ENCODE measurements at places on chromosomes 11 and 22.

DNA sequence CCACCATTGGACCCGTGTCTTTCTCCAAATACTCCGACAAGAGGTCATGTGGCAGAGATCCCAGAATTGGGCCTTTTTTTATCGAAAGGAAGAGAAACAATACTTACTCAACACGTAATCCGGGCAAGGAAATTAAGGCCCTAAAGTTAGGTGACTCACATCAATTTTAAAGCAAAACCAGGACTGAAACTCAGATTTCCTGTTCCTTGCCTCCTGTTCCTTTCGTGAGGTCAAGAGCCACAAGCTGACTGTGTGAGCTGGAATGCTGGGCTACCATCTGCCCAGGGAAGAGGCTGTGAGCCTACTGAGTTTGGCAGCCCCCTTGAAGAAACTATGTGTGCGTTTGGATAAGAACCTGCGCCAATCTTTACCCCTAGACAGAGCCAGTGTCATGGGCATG, 27.1 kb upstream of the MRGPRX2 start:
- DNase-seq: peak; percentile 61

DNA sequence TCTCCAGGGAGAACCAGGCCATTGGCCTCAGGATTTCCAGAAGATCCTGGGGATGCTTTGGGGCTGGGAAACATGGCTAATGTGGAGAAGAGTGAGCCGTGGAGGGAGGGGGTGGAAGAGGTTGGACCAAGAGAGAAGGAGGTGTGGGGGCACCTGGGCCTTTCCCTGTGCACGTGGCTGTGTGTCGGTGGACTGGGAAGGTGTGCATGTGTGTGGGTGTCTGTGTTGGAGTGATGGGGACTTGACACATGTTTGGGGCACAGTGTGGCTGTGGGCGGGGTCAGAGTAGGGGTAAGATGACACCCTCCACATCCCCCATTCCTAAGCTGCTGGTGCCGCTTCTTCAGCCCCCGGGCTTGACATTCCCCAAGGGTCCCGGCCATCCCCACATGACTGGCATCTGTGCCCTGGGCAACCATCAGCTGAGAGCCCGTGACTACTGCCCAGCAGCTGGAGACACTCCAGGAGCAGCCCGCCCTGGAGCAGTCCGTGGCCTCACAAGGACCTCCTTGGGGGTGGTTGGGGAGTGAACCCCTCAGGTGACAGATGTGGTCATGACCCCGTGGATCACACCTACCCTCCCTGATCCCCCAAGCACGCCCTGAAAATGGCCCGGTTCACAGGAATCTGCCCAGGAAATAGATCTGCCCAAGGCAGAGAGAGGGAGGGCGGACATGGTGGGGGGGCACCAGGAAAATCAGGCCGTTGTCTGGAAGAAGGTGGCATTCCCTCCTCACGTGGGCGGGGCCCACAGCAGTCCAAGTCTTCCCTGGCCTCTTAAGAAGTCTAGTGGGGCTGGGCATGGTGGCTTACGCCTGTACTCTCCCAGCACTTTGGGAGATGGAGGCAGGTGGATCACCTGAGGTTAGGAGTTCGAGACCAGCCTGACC, 34.8 kb upstream of the SOX10 start:
- no peak for DNase-seq

DNA sequence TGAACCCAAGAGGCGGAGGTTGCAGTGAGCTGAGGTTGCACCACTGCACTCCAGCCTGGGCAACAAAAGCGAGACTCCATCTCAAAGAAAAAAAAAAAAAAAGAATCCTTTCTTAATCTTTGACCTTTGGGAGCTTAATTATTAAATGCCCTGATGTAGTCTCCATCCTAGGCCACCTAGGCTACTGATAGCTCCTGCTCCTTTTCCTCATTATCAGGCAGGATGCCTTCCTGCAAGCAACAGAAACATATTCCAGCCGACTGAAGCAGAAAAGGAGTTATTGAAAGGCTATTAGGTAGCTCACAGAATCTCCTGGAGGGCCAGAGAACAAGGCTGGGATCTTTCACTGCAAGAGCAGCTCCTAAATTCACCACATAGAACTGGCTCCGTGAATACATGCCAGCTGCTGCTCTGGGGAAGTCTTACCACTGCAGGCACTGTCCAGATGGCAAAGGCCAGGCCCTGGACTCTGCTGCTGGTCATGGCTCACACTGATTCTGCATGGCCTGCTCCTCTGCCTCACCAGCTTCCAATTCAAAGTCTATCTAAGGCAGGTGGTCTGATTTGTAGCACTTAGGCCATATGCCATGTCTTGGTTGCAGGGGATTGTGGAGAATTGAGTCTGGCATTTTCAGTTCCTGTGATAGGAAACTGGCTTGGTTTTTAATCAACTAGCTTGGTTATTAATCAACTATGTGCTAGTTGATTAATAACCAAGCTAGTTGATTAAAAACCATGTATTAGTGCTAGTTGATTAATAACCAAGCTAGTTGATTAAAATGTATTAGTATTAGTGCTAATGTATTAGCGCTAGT, 26.0 kb upstream of the POLD3 start:
- DNase-seq: peak; percentile 66

GRCh38 chr11:8233691-8234424, 29.8 kb downstream of the LMO1 start:
- DNase-seq: peak; percentile 92

DNA sequence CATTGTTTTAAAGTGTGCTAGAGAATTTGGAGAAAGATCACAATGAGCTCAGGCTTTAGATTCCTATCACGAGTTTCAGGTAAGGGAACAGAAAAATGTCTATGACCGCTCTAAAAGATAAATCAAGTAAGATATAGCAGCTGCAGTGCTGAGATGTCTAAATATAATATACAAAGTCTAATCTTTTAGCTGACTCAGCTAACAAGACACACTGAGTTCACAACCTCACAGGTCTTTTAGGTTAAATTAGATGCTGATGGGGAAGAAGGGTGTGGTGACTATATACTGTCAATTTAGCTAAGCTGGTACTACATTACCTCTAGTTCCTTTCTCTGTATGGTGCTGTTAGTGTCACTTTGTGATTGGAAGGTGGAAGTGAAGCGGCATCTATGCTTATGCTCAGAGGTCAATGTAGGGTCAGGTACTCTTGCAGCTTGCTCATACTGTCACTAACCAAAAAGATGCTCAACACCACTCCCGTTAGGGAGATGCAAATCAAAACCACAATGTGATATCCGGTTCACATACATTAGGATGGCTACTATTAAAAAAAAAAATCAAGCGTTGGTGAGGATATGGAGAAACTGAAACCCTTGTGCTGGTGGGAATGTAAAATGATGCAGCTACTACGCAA, 283.5 kb downstream of the SWAP70 start:
- no peak for DNase-seq

DNA sequence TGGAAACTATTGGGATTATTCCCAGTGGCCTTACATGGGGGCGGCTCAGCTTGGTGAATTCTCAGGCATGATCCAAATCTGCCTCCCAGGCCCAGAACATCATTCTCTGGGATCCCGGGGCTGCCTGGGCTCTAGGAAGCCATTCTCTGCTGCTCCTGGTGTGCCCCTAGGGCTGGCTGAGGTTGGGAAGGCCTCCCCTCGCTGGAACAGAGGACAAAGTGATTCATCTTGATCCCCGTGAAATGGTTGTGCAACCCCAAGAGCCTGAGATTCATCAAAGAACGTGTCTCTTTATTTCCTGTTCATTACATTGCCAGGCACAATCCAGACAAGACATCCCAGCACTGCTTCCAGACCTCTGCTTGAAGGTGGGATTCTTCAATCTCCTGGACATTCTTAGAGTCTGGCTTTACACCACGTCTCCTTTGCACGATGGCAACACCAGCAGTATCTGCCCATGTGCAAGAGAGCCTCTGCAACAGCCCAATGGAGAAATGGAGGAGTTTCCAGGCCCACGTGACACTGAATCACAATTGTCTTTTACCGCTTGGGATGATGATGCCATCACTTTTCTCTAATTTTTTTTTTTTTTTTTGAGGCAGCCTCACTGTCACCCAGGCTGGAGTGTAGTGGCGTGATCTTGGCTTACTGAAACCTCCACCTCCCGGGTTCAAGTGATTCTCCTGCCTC, 52.3 kb downstream of the TST start:
- DNase-seq: no peak

GRCh38 chr11:72652873-72653630, 21.2 kb downstream of the PDE2A start:
- no peak for DNase-seq
